IPS-NIHi11 (cell line): ENCODE measurements at places on chromosomes 7 and 10.
A peak's percentile ranks its signal among the peaks of the same experiment; 100 is the strongest.

DNA sequence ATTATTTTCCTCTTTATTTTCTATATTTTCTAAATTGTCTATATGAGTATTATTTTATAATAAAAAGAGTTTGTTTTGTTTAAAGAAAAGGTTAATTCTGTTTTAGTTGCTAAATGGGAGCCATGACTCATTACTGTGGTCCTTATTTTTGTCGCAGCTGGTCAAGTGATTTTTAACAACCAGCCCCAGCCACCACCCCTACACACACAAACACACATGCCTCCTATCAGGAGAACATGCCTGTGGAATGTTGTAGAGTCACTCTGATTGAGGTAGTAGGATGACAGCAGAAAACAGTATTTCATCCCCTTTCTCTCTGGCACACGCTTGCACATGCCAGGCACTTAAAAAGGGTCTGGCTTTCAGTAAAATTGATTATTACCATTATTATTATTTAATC, 68.6 kb upstream of the GDF10 start:
- no peak for DNase-seq

GRCh38 chr10:128566361-128566968, 440.2 kb upstream of the MKI67 start:
- DNase-seq = no peak

DNA sequence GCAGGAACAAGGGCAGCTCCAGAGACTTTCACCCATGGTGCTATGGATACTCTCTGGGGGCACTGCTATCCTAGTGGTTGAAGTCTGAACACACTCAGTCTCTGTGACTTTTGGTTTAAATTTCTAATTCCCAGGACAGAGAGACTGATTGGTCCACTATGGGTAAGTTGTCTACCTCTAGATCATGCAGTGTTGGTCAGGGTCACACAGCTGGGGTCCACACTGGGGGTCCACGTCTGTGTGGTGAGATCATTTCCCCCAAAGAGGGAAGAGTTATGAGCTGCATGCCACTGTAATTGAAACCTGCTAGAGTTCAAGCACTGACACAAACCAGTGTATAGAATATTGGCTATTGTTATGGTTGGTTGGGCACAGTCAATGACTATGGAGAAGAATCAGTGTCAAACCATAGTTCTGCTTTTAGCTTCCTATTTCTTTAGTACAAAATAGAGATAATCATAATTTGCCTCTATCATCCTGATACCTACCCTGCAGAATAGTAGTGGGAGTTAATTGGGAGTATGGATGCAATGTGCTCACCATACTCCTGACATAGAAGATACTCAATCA, 101.6 kb downstream of the PRTFDC1 start:
- no peak for DNase-seq

DNA sequence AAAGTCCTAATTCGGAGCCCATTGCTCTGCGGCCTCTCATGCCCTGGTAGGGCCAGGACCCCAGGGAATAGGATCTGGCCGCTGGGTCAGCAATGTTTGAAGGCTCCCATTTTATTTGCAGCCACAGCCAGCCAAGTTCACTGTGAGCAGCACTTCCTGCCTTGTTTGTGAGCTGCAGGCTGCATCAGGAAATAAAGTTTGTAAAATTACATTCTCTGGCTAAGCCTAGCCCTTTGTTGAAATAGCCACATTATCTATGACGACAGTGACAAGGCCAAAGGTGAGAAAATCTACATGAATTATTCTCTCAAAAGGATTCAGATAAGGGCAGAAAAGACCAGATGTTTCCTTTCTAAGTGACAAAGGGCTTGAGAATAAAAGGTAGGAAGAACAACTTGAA, 23.7 kb upstream of the ITGB1 start:
- no peak for DNase-seq

DNA sequence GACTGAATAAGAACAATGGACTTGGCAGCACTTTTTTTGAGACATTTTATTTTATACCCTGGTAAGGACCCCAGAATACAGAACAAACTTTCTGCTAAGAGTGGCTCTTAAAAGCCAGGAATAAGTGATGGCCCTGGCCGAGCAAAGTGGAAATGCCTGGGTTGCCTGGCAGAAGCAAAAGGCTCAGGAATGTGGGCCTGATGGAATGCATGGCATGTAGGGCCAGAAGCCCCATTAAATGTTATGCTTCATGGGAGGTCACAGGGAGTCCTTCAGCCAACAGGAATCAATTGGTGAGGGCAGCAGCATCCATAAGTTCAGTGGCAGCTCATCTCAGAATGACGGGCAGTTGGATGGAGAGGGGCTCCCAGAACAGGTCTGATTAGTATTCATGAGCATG, 301.5 kb upstream of the CACNA2D1 start:
- DNase-seq = no peak

GRCh38 chr10:100325158-100325557, 4.9 kb downstream of the PKD2L1 start:
- DNase-seq = peak; percentile 84

GRCh38 chr10:79444199-79445119, 965 bp downstream of the ZCCHC24 start:
- DNase-seq = peak; percentile 86

DNA sequence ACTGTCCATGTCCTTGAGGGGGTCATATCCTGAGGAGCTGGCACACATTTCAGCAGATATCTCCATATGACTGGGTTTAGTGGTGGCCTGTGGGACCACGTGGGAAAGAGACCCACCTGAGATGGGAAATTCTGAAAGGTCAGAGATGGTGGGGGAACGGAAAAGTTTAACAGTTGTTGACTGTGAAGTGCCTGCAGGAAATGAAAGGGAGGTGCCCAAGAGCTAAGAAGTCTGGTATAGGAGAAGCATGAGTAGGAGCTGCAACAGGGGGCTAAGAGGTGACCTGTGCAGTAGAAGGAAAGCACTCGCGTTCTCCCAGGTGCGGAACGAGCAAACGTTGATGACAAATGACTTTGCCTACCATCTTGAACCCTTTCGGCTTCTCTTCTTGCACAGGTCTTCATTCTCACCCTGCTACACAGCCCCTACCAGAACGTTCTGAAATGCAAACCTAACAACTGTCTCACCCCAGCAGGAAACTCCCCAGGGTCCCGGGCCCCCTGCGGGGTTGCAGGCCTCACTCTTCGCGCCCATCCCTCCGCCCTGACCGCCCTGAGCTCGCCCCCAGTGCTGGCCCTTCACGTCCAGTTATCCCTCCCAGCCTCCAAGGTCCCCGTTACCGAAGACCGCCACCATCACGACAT, 9.8 kb upstream of the FXYD4 start:
- DNase-seq = peak; percentile 4

- no peak for DNase-seq
Observed at GRCh38 chr7:119351320-119351719, 921.7 kb upstream of the KCND2 start.

DNA sequence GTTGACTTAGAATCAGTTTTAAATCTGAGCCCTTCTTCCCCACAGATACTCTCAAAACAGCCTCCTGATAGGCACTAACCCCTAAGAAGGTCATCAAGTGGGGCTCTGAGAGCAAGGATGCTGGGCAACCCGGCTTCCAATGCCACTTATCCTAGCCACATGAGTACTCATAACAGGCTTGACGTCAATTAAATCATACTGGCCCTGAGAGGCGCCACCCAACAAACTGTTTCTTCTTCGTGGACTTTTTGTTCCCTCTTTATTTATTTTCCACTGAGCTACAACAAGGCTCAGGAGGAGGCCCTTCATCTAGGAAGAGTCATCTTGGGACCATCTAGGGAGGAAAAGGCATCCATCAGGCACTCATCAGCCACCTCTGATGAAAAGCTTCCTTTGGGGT, 255.9 kb downstream of the KCNMA1 start:
- DNase-seq = no peak

DNA sequence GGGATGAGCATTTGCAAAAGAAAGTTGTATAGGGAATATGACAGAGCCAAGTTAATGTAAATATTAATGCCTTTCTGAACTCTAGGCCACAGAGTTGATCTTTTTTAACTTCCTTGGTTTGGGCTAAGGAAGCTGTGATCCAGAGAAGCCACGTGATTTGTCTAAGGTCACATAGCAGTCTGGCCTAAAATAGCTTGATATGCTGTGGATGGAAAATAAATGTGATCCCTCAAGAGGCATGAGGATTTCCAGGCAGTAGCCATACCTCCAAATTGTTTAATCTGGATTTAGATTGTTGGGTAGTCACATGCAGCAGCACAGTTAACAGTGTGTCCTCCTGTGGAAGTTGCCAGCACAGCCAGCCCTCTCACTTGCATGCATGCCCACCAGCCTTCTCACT, 165.7 kb upstream of the LANCL2 start:
- DNase-seq = no peak

GRCh38 chr10:52668024-52668423, 104.6 kb downstream of the MBL2 start:
- DNase-seq = no peak

- no peak for DNase-seq
Observed at GRCh38 chr10:132101529-132101928, 35.8 kb downstream of the JAKMIP3 start.

DNA sequence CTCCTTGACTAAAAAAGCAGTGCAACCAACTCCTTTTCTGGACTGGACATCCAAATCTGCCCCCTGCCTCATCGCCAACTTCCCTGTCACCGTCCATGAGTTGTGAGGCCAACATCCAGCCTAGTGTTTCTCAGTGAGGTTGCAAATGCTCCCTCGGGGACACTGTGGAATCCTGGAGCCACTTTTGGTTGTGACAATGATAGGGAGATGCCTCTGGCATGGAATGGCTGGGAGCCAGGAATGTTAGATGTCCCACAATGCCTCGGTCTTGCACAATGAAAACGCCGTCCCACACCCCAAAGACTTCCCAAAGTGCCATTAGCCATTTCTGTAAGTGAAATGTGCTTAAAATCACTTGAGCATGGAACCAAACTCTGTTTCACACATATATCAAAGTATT, 105.2 kb downstream of the OSBPL3 start:
- no peak for DNase-seq

DNA sequence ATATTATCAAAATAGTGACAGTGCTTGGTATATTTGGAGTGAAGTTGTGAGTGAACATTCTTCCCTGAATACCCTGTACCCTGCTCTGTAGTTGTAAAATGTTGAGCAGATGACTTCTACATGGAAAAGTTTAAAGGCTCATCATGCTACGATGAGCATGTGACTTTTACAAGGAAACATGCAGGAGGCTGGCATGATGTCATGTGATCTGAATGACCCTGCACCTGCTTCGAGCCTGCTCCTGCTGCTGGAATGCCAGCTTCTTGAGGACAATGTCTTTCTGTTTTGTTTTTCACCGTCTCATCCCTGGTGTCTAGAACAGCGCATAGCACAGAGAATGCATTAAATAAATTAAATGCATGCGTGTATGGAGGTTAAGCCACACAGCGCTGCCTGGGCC, 5.4 kb upstream of the INPP5A start:
- no peak for DNase-seq

DNA sequence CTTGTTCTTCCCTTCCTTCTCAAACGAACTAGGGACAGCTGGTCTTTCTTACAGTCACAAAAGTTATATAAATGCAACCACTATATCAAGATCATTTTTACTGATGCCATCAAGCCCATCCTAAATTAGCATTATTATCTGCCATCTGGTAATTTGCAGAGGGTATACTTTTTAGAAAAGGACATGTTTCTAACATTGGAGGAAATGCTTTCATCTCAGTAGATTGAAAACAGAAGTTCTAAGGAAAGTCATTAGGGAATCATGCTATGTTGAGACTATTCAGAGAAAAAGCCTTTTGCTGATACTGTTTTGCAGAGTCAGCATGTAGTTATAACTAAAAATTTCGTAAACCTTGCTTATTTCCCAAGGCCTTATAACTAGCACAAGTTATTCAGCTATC, 146.7 kb downstream of the WNT2 start:
- DNase-seq = no peak

- DNase-seq = peak; percentile 64
Observed at GRCh38 chr10:71713135-71714030, 6.2 kb downstream of the C10orf105 start.
